ENCODE measurements at places on chromosomes 16 and 17.

DNA sequence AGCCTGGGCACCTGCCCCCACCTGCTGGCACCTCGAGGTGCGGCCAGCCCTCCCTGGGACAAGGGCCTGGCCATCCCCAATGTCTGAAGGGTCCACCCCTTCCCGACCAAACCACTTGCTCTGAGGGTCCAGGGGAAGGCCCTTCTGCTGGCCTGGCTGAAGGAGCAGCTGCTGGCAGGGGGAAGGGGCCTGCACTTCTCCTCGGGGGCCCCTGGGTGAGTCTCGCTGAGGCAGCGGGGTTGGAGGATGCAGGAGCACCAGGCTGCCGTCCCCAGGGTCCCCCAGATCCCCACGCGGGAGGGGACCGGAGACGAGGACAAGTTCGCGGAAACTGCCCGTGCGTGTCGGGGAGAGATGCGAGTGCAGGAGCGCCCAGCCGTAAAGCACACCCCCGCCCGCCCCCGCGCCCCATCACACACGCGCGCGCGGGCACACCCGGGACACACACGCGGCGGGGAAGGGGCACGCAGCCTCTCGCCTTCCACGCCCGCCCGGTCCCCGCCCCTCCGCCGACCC lies 725 bp upstream of the CACNA1H start:
- DNase-seq, result peak; percentile 25

GRCh38 chr17:9237661-9238301 lies 216.5 kb downstream of the NTN1 start:
- no peak for DNase-seq

DNA sequence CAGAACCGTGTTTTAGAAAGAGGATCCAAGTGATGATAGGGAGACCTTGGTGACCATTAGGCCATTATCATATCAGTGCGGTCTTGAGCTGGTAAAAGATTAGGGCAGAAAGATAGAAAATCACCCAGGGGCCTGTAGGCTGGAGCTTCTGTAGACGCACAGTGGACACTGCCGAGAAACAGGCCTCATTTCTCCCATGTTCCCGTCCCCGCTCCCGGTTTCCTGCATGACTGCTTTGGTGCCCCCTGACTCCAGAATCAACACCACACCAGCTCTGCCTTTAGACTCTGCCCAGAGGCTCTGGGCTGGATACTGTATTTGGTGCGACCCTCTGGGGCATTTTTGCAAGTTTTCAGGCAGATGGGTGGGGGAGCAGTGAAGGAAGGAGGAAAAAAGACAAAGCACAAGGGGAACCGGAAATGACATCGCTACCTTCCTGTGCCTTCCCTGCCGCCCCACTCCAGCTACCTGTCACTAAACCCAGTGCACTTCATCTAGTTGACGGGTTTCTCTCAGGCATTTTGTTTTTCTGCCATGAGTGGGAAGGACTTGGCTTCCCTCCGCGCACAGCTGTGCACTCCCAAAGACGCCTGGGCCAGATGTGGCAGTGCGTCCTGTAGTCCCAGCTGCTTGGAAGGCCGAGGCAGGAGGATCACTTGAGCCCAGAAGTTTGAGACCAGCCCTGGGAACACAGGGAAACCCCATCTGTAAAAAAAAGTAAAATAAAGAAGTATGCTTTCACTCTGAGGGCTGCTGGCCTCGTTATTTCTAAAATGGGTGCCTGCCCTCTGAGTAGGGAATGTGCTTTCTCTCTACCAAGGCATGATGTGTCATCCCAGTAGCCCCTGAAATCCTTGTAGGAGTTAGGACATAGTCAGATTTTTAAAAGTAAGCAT lies 214.1 kb downstream of the RPTOR start:
- DNase-seq, result peak; percentile 15

DNA sequence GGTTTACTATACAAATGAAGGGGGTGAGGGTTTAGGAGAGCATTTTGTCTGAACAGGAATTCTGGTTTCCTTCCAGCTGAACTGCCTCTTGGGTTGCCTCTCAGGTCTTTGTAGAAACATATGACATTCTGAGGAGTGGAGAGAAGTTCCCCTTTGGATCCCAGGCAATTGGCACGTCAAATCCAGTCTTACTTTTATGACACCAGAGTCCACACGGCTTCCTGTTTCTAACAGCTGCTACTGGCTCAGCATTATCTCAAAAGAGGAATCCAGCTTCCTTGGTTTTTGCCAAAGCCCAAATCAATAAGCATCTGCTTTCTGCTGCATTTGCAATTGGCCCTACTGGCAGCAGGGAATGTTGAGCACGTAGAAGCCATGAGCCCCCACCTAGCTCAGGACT lies 97.6 kb upstream of the FAM20A start:
- no peak for DNase-seq

- DNase-seq, result no peak
Measured at GRCh38 chr17:17696085-17696484, 14.8 kb downstream of the RAI1 start.

DNA sequence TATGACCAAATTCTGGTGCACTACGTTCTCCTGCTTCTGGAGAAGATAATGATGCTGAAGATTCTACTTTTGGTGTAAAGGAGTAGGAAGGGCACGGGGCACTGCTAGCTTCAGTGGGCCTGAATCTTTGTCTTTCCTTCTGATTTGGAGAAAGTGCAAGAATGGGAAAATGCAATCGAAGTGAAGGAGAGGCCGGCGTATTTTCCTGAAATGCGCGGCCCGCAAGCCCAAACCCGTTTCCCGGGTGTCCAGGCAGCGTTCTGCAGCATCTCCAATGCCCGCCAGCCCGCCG lies 372 bp upstream of the NDE1 start:
- no peak for DNase-seq

GRCh38 chr16:48613061-48613957 lies 3.3 kb upstream of the N4BP1 start:
- DNase-seq, result peak; percentile 51

DNA sequence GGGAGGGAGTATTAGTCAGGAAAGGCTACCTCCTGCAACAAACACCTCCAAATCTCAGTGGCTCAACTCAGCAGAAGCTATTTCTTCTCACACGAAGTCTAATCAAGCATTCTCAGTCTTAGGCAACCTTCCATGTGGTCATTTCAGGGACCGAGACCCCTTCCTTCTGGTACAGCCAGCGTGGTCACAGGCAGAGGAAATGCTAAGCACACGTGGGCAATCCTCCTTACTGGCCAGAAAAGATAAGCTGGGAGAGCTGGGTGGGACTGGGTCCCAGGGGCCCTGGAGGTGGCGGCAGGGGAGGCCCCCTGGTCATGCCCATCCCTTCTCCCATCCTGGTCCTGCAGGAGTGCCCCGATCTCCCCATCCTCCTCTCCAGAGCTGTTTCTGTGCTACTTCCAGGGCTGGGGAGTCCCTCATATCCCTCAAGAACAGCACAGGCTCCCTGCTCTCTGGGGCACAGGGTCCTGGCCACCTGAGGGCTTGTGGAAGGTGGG lies 5.7 kb upstream of the CX3CL1 start:
- DNase-seq, result no peak

DNA sequence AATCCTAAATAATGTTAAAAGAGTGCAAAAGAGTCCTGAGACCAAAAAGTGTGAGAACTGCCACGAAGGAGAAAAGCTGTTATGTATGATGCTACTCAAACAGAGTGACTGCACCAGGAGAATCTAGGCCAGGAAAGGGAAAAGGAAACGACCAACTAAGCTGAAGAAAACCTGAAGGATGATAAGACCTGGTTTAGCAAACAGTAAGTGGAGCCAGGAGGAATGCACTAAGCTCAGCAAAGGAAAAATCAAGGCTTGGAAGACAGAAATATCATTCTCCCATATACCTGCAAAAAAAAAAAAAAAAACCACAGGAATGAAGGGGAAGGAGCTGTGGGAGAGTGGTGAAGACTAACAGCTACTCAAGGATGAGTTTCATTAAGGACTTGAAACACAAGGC lies 21.1 kb downstream of the CMC2 start:
- no peak for DNase-seq

DNA sequence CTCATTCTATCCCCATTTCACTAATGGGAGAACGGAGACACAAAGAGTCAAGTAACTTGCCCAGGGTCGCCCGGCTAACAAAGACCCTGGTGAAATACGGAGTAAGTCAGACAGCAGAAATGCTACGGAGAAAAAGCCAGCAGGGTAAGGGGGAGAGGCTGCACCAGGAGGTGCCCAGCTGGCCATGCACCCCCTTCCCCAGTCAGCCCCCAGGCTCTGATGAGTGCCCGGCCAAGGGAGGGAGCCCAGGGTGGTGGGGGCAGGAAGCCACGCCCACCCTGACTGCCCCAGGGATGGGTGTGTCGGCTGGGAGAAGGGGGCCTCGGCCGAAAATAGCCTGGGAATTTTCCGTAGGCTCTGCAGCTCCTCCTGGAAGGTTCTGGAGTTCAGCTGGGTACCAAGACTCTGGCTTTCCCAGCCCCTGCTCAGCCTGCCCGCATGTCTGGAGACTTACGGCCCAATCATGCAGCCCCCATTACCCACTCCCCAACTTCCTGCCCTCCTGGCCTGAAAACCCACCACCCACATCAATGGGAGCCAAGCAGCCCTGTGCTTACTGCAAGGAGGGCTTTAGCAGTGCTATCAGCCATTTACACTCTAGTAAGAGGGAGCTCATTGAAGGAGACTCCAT lies 4.2 kb downstream of the CARHSP1 start:
- no peak for DNase-seq

GRCh38 chr17:5282642-5283217 lies 646 bp downstream of the RABEP1 start:
- peak; percentile 52 for DNase-seq

DNA sequence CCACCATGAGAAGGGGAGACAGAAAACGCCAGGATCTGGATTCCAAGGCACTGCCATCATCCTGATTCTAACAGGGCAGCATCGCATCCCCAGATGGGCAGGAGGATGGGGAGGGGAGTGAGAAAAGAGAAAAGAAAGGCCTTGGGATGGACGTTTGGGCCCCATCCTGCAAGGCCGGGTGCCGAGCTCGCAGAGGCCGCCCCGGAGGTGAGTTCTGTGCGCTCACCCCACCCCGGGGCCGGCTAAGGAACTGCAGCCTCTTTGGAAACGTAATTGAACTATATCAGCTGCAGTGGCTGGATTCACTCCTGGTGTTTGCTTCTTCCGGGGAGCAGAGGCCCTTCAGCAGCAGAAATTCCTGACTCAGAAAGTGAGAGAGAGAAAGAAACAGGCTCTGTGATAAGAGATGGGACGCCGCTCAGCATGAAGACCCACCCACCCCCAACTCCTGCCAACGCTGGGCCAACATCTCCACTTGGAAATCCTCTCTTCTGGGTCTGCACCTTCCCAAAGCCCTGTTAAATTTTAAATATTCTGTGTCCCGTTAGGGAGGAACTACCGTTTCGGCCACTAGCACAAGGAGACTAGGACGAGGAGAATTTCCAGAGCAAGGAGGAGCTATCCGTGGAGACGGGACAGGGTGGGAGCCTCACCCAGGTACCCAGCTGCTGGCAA lies 8.5 kb upstream of the SSTR2 start:
- peak; percentile 74 for DNase-seq

DNA sequence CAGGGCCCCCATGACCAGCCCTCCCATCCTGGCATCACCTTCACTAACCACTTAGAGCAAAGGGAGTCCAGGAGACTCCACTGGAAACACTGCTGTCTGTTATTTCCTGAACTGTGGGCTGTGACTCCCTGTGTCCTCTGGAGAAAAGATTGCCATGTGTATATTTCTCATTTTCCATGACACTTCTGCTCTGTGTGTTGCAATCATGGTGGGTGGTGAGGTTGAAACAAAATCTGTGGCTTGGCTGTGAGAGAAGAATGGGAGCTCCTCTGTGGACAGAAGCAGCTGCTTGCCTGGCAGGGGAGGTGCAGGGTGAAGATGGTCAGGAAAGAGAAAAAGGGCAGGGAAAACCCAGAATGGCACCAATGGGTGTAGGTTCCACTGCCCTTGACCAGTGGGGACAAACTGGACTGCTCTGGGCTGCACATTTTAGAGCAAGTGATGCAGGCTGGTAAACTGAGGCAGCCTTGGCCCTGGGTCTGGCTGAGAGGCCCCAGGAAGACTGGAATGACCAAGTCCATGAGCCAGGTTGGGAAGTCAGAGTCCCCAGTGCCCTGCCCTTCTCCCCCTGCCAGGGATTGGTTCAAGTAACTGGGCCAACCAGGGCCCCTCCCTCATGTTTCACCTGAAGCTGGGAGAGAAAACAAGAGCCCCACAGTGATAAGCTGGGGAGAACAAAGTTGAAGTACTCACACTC lies 314.3 kb downstream of the C16orf95 start:
- no peak for DNase-seq

GRCh38 chr16:88428156-88428555 lies 24.9 kb upstream of the ZFPM1 start:
- DNase-seq, result no peak

DNA sequence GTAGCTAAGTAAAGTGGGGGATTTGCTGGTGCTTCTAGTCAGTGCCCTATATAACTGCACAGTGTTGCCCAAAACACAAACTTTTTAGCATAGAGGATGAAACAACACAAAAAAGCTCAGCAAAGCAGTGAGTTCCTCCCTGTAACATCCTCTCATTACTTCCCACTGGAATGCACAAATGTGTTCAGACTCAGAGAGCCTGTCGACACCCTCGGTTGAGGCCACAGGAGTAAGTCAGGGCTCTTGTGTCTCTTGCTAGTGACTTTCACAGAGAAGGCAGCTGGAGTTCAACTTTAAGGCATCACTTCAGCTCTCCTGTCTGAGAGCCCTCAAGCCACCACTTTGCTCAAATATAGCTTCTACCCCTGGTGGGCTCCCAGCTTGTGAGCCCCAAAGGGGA lies 107.2 kb upstream of the NETO2 start:
- no peak for DNase-seq

GRCh38 chr17:51071556-51071955 lies 49.1 kb downstream of the SPAG9 start:
- no peak for DNase-seq

GRCh38 chr17:31373150-31374093 lies 18.1 kb upstream of the RAB11FIP4 start:
- DNase-seq, result no peak

DNA sequence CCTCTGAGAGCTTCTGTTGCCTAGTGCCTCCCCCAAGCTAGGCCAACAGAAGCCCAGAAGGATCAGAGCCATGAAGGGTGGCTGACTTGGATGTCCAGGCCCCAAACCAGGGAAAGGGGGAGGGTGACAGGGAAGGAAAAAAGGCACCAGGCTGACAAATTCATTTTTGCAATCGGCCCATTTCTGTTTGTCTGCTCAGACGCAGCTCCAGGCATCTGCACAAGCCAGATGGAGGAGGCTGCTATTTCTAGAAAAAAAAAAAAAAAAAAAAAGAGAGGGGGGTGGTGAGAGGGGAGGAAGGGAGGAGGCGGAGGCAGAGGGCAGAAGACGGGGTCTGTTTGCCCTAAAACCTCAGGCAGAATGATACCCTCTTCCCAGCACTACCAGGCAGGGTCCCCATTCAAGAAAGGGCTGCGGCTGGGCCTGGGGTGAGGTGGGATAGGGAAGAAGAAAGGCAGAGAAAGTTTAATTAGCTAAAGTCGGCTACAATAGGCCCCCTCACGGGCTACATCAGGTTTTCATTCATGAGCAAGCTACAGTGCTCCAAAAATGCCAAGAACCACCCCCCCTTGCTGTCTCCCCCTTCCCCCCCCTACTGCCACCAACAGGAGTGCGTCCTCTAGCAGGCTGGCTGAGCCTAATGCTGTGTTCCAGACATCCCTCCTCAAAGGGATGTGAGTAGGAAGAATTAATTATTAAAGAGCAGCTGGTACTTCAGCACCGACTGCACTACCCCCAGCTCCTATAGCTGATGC lies 2.4 kb downstream of the HDAC5 start:
- no peak for DNase-seq

Measured in stimulated activated naive CD8-positive, alpha-beta T cell treated with anti-CD3 and anti-CD28 coated beads, Interleukin-15, Interleukin-2, amounts not matched to agents 100 U/mL and 50 U/mL, for 24 hours (primary cell).